ENCODE measurements at places on chromosomes 7 and 10.

DNA sequence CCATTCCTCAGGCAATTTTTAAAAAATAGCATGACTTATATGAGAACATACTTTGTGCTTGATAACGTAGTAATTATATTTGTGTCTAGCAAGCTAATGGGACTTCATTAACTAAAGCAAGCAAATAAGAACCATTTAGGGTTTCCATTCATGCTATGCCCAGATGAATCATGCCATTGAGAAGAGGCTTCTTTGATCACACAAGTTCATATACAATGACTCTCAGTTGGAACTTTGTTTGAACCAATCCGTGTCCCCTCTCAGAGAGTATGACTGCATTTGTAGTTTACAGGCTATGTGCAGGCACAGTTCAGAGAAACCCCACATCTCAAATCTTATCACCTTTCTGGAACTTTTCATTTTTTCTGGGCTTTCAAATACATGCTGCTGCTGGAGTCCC, 614.2 kb downstream of the KCNMA1 start:
- no peak for DNase-seq

- no peak for DNase-seq
These were observed 338.6 kb upstream of the SEMA3A start for GRCh38 chr7:84533182-84533581.

- DNase-seq, result no peak
These were observed 217.3 kb upstream of the CCDC6 start for GRCh38 chr10:60123668-60124067.

GRCh38 chr10:28915989-28916588, 238.8 kb downstream of the BAMBI start:
- no peak for DNase-seq

GRCh38 chr10:110498087-110498981, 627 bp downstream of the DUSP5 start:
- DNase-seq, result no peak

DNA sequence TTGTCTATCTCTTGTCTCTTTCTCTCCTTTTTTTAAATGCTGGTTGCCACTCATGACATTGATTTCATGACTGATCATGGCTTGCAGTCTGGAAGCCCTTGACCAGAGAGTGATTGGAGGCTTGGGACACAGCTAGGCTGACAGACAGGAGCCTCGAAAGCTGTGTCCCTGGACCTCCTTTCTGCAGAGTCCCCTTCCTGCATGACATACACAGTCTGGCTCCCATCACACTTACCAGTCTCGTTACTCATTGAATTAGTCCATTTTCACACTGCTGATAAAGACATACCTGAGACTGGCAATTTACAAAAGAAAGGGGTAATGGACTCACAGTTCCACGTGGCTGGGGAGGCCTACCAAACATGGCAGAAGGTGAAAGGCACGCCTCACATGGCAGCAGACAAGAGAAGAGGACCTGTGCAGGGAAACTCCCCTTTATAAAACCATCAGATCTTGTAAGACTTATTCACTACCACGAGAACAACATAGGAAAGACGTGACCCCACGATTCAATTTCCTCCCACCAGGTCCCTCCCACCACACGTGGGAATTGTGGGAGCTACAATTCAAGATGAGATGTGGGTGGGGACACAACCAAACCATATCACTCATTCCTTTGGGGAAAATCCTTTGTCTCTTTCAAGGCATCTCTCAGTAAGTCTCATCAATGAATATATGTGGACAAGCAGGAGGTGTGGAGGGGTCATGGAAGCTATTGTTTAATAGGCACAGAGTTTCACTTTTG, 102.3 kb downstream of the TBXAS1 start:
- no peak for DNase-seq

DNA sequence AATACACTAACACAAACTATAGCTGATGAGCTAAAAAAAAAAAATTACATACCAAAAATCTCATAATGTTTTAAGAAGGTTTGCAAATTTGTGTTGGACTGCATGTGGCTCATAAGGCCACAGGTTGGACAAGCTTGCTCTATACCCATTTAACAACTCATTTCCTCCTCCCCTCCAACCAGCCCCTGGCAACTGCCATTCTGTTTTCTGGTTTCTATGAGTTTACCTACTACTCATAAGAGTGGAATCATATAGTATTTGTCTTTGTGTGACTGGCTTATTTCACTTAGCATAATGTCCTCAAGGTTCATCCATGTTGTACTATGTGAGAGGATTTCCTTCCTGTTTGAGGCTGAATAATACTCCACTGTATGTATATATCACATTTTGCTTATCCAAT, 100.4 kb upstream of the ARHGAP21 start:
- DNase-seq, result no peak

DNA sequence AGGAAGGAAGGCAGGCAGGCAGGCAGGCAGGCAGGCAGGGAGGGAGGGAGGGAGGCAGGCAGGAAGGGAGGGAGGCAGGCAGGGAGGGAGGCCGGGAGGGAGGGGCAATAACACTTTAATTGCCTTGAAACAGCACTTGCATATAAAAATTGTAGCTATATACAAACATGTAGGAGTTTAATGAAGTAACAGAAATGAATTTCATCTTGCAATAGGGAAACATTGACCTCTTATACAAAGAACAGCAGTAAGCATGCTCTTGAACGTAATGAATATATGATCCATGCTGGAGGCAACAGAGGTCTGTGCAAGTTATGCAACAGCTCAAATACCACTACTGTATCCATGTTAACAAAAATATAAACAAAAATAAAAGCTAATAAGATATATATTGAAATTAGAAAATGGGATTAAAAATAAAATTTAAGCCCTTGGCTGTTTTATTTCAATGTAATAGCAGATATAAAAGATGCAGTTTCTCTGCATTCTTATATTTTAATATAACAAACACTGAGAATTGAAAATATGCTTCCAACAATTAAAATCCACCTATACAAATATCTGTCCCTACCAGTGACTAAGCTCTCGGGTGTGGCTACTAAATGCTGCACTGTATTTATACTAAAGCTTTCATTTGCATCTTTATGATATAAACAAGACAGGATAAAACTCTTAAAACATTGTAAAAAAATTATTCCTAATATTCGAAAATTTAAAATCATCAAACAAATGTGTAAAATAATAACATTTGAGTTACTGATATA, 50.3 kb downstream of the CACNA2D1 start:
- DNase-seq, result no peak

Measured in NCI-H446 treated with DMSO at 0.1 percent for 48 hours (cell line).